Fibroblast of skin of scalp (primary cell): ENCODE measurements at places on chromosomes 12 and 14.

DNA sequence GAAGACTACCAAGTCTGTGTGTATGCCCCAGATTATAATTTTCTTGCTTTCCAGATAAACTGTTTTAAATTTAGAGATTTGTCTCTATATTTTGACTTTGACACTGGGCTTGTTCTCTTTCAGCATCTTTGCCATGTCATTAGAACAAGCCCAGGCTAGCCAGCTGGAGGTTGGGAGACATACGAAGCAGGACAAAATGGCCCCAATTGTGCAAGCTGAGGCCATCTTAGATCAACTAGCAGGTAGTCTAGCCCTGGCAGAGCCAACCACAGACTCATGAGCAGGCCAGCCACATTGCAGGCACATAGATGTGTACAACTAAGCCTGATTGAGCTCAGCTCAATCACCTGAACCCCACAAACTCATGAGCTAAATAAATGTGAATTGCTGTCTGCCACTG is 321.4 kb downstream of the ATP23 start:
- no peak for DNase-seq

- no peak for DNase-seq
These were observed 284.0 kb downstream of the ATP23 start for GRCh38 chr12:58225203-58225877.

DNA sequence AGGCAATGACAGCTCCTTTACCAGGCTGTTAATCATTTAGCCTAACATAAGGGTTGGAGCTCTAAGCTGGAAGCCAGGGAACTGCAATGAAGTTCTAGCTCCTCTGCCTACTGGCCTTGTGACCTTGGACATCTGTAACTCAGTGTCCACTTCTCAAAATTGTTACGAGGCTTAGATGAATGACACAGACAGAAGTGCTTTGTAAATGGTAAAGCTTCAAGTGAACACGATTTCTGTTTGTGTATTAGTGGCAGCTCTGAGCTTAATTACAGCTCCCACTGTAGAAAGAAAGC is 122.8 kb downstream of the EML1 start:
- DNase-seq, result no peak

- DNase-seq, result no peak
These were observed 1444.5 kb upstream of the FLRT2 start for GRCh38 chr14:84085493-84085892.

DNA sequence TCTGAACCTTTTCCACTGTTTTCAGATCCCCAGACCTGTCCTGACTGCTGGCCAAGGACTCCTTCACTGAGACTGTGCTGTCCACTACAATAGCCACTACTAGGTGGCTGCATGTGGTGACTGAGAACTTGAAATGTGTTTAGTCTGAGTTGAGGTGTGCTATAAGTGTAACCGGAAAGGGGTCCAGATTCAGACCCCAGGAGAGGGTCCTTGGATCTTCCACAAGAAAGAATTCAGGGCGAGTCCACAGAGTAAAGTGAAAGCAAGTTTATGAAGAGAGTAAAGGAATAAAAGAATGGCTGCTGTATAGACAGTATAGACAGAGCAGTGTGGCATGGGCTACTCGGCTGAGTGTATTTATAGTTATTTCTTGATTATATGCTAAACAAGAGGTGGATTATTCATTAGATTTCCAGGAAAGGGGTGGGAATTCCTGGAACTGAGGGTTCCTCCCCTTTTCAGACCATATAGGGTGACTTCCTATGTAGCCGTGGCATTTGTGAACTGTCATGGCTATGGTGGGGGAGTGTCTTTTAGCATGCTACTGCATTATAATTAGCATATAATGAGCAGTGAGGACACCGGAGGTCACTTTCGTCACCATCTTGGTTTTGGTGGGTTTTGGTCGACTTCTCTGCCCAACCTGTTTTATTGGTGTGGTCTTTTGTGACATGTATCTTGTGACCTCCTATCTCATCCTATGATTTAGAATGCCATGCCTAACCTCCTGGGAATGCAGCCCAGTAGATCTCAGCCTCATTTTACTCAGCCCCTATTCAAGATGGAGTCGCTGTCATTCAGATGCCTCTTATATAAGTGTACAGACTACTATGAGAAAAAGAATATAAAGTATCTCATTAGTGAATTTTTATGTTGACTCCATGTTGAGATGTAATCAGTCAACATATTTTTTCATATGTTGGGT is 70.0 kb upstream of the SRSF5 start:
- peak; percentile 27 for DNase-seq

DNA sequence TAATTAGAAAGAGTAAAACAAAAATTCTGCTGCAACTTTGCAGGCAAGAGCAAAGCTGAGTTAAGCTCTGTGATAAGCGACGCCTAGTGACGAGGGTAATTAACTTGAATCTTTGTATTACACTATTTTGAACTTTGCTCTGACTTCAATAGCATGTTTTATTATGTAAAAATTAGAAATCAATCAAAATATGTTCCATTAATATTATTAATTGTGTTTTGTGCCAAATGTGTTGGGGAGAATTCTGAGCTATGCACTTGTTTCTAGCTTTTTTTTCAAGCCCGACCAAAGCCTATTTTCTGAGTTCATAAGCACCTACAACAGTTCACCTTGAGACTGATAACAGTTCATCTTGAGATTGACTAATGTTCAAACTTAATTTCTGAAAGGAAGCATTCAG is 90.1 kb upstream of the PDE3A start:
- DNase-seq, result no peak
